HCEC 1CT (cell line): ENCODE measurements at places on chromosomes 4 and X.

DNA sequence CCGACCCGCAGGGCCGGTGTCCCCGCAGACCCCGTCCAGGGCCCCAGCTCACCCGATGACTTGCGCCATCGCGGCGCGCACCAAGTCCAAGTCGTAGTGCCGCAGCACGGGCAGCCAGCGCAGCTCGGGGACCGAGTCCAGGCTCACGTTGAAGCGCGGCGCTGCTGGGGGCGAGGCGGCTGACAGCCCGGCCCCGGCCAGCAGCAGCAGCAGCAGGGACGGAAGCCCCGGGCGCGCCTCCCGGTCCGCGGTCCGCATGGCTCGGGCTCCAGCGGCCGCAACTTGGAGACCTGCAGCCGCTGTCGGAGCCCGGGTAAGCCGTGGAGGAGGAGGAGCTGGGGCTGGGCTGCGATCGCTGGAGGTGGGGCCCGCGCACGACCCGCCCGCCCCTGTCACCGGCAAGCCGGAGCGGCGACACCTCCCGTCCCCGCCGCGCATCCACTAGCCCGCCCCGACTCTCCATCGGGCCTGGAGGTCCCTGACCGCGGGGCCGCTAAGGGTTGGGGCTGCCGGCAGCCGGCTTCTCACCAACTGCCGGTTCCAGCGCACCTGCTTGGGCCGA is at the start of gene NAAA:
TSS of gene NAAA (minus strand) at position 322 of the 562 bp plus-strand sequence. CDS start at position 258, 64 bp downstream.
- peak; percentile 37 for DNase-seq

- DNase-seq = no peak
Observed at GRCh38 chrX:65576160-65576559, 41.6 kb upstream of the LAS1L start.

DNA sequence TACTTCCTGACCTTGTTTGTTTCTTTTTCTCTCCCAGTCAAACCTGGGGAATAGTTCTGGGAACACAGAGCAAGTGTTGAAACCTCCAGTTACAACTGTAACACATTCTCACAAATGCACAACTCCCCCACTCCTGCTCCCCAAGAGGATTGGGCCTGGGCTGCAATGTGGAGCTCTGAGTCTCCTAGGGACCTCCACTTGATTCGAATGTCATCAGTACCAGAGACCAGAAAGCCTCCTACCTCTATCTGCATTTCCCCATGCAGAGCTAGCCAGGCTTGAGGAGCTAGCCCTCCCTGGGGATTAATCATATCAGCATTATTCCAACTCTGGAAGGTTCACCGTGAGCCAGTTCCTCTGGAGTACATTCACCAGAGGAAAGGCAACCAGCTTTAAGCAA is 41.7 kb upstream of the CITED1 start:
- no peak for DNase-seq

- DNase-seq = peak; percentile 5
Observed at GRCh38 chrX:42096265-42096920, 173.0 kb upstream of the CASK start.

DNA sequence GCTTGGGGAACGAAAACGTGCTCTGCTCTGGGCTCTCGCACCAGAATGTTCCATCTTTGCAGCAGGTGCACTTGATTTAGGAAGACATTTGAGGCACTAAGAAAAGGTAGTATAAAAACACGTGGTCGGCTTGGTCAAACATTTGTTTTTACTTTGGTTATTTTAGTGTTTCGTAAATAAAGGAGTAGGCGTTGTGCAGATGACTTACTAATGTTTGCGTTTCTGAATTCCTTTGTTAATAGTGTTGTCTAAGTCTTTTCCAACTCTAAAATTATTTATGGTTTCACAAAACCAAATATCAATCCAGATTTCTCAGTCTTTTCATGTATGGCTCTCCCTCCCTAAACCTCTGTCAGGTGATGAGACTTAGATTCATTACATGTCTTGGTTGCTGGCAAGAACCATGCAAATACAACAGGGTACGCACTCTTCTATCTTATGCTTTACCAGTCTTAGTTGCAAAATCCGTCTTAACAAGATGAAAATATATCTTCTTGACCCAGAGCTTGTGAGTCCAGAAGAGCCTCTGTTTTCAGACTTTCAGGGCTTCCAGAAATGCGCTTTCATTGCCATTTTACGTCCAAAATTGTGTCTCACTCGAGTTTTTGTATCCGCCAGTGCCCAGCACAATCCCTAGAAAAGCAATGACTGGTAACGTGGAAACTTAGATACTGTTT is 686 bp downstream of the MTHFD2L start:
- no peak for DNase-seq

GRCh38 chr4:79241846-79242245 is 84.0 kb downstream of the NAA11 start:
- DNase-seq = peak; percentile 23

- DNase-seq = no peak
Observed at GRCh38 chrX:153780678-153781427, at the start of gene SRPK3. TSS of gene SRPK3 (plus strand) at chrX:153781041. CDS start at chrX:153781087, 46 bp downstream.

DNA sequence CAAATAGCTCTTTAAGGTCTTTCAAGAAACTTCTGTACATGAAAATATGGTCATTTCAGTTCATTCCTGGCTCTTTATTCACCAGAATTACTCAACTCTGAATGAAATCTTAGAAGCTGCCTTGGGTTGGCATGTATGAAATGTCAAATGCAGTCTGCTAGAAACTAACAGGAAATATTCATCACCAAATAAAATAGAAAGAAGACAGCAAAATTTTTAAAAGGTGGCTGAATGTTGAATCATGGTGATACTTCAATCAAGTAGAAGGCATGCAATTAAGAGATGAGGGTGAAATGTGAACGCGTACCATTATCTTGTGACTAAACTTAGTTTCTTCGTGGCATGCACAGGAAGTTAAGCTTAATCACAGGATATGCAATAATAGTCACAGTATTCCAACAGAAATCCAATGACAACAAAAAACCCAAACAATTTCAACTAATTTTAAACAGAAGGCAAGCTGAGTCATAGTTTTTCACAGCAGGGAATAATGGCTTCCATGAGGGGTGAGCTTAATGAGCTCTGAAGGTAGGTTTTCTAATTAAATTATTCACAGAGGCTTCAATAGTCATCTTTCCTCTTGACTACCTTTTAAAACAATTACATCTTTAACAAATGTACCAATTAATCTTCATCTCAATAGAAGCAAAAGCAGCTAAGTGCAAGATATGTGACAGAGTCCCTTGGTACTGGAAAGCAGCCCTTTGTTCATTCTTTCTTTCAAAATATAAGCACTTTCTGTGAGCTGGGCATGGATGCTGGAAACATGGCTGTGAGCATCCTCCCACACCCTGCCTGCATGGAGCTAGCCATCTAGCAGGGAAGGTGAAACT is 44.5 kb downstream of the SCFD2 start:
- peak; percentile 80 for DNase-seq

GRCh38 chr4:155220025-155220424 is 11.6 kb downstream of the NPY2R start:
- no peak for DNase-seq
